ENCODE measurements at places on chromosomes 7 and 10.

GRCh38 chr10:63173468-63174232, 40.5 kb downstream of the NRBF2 start:
- no peak for DNase-seq

- DNase-seq: peak; percentile 39
These were observed 5.5 kb downstream of the ZNF503 start for GRCh38 chr10:75395932-75396630.

- DNase-seq: no peak
These were observed 58.2 kb downstream of the GPR141 start for GRCh38 chr7:37741776-37742175.

GRCh38 chr7:81081616-81082015, 162.8 kb upstream of the SEMA3C start:
- no peak for DNase-seq

- DNase-seq: no peak
These were observed at the start of gene MEST for GRCh38 chr7:130491841-130492522. TSS of gene MEST (plus strand) at chr7:130492085. CDS start at chr7:130492314, 229 bp downstream.

- no peak for DNase-seq
These were observed 48.4 kb downstream of the AOC1 start for GRCh38 chr7:150900675-150901074.

DNA sequence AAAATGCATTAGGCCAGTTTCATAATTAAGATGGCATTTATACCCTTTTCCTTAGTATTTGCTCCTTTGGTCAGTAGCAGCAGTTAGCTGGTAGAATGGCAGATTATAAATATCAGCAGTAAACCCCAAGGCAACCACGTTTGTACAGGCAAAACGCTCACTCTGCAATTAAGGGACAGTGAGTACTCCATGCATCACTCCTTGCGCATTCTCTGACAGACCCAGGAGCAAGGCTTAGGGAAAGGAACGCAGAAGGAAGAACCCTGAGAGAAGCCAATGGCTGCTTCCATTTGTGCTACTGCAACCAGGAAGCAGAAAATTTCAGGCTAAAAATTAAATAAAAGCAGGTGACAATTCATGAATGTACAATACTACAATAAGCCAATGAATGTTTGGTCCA, 12.9 kb downstream of the ETV1 start:
- no peak for DNase-seq

DNA sequence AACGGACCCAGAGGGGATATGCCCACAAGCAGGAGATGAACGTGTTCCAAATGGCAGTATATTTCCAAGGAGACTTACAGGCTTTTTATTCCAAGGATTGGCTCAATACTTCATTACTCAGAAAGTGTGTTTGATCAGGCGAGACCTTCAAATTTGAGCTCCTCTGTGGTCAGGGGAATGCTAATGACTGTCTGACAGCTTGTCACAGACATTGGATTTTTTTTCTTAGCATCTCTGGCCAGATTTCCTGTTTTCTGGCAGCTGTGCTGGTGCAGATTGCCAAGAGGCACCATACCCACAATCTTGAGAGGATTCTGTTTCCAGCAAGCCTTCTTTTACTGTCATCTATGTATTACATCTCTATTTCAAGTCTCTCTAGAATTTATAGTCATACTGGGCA, 93.8 kb downstream of the C1GALT1 start:
- DNase-seq: no peak

- no peak for DNase-seq
These were observed 36.2 kb downstream of the AGAP4 start for GRCh38 chr10:45811075-45811474.

- DNase-seq: peak; percentile 36
These were observed 307.4 kb upstream of the AOAH start for GRCh38 chr7:37031571-37032257.

- DNase-seq: no peak
These were observed 25.0 kb downstream of the RTKN2 start for GRCh38 chr10:62243647-62243997.

- no peak for DNase-seq
These were observed 344.8 kb upstream of the AKR1E2 start for GRCh38 chr10:4481192-4481591.

All from left ventricle myocardium inferior (tissue), 1 donor.